Left lung (tissue), 14 donors: ENCODE measurements at places on chromosomes 5 and 9. TPM values are rescaled to one million over a fixed set of nuclear protein-coding genes. Genes with fewer than 3 reads are reported as not detected.

DNA sequence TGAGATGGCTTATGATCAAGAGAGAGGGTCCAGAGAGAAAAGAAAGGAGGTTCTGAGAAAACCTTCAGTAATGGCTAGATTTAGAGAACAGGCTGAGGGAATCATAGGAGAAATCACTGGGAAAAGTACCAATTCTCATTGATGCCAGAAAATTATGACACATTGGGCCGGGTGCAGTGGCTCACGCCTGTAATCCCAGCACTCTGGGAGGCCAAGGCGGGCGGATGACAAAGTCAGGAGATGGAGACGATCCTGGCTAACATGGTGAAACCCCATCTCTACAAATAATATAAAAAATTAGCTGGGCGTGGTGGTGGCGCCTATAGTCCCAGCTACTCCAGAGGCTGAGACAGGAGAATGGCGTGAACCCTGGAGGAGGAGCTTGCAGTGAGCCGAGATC is 29.5 kb upstream of the PLIN2 start:
- DNase-seq, result no peak

The LCN1 gene
- not detected for polyA plus RNA-seq

GRCh38 chr5:113330533-113331208 is 104.1 kb downstream of the TSSK1B start:
- DNase-seq, result peak; percentile 18

DNA sequence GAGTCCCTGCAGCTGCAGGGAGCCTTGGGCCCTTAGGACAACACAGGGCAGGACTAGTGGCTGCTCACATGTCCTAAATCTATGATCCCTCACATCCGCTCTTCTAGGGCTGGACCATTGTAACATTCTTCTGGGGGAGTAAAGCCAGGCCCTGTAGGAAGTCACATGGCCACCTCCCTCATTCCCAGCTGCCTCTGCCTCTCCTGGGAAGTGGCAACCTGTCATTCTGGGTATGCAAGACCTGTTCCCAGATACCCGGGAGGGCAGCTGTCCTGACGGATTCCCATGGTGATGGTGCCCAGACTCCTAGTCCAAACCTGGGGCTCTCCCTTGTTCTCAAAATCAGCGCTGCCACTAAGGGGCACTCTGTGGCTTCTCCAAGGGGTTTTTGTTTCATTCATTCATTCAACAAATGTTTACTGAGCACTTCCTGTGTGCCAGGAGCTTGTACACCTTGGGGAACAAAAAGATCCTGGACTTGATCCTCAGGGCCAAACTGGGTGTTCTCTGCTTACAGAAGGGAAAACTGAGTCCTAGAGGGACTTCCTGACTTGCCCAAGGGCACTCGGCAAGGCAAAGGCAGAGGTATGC is 85.6 kb downstream of the PSD2 start:
- DNase-seq, result peak; percentile 72

The ATOX1 gene
- 74.4 TPM for polyA plus RNA-seq

DNA sequence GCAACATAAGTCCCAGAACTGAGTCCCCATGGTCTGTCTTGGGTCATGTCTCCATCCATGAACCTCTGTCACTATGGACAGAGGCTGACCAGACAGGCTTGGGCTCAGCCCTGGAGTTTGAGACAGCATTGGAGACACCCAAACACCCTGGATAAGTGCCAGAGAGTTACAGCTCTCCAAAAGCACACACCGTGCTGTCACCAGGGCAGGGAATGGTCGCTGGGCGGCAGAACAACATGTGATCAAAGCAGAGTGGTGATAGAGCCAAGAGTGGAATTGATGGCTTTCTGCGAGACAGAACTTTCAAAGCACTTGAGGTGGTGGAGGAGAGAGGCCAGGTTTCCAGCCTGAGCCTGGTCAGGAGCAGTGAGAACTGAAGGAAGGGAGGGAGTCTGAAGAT is 50.1 kb downstream of the DRD1 start:
- DNase-seq, result no peak

GRCh38 chr9:3179711-3180110 is 335.8 kb upstream of the PUM3 start:
- DNase-seq, result no peak

- DNase-seq, result no peak
Measured at GRCh38 chr5:36777105-36777757, 99.3 kb upstream of the NIPBL start.

- DNase-seq, result no peak
Measured at GRCh38 chr5:3212869-3213268, 382.8 kb upstream of the IRX1 start.

The TMC1 gene
- polyA plus RNA-seq, result 0.39 TPM

DNA sequence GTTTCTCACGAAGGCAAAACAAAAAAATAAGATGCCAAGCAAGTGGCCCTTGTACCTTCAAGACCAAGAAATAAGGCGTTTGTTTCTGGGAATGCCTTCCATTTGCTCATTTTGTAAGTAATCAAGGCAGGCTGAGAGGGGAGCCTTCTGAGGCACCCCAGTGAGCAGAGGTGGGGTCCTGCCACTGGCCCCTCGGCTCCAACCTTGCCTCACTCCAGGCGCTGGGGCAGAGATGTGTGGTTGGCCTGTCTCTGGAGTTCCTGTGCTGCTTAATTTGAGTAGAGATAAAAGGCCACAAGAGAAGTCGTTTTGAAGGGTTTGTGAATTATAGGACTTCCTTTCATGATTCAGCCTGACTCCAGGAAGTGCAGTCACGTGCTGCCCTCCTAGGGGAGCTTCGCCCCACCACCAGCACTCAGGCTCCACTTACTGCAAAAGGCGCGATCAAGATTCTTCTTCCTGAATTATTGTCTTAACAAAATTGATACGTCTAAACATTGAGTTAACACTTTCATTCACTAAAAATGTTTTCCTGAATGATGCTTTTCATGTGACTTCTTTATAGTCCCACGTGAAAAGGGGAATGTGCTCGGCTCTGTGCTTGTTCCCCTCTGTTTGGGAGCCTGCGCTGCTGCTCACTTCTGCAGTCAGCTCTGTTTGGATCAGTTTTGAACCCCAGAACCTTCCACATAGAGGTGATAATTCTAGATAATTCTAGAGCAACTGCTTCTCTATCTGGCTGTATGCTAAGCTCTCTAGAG is 13.7 kb downstream of the SYK start:
- DNase-seq, result peak; percentile 67
